ENCODE measurements at places on chromosomes 12 and 14.

- DNase-seq: no peak
Measured at GRCh38 chr14:84351646-84352045, 1178.3 kb upstream of the FLRT2 start.

DNA sequence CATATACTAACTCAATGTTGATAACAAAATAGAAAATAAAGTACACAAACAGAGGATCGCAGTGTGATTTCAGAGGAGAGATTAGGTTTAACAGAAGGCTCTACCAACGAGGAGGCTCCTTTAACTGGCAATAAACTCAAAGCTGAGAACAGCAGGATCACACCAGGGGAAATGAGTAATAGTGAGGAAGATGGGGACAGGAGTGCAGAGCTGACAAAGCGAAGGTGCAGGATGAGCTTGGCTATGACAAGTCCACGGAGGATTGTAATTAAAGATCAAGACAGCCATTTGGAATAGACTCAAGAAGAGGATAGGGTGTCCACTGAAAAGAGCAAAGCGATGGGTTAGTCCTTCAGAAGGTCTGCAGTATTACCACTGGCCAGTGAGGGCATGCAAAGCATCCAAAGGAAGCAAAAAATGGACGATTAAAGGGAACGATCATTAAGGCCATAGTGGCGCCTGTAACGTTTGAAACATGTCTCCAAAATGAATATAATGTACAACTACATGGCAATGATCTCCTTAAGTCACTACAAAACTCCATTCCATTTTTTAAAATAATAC is 85.3 kb downstream of the GRIN2B start:
- no peak for DNase-seq

GRCh38 chr12:132115500-132115899 is 28.6 kb downstream of the DDX51 start:
- DNase-seq: no peak

DNA sequence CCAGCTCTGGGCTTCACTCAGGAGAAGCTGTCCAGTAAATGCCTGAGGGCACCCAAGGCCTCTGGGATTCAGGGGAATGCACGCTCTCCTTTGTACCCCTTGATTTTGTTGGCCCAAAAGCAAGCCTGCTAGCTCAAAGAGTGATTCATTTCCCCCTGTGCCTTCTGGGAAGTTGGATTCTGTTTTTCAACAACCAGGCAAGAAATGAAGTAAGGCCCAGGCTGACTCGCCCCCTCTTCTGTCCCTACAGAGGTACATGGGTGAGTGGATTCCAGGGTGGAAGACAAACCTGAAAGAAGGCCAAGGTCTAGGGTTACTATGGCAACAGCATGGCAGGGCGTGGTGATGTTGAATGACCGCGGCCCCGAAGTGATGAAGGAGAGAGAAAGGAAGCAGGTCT is 9.3 kb upstream of the SERPINA5 start:
- DNase-seq: no peak

DNA sequence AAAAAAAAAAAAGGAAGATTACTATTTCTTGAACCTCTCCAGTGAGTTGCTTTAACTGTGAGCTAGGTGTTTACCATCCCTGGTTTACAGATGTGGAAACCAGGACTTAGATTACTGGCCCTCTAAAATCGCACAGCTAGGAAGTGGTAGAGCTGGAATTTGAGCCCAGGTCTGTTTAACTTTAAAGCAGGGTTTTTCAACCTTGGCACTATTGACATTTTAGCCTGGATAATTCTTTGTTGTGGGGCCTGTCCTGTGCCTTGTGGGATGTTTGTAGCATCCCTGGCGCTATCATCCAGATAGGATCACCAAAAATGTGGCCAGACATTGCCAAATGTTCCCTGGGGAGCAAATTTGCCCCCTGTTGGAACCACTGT is 28.5 kb upstream of the SMOC1 start:
- no peak for DNase-seq

GRCh38 chr12:43338848-43339526 is 213.0 kb downstream of the ADAMTS20 start:
- DNase-seq: no peak

DNA sequence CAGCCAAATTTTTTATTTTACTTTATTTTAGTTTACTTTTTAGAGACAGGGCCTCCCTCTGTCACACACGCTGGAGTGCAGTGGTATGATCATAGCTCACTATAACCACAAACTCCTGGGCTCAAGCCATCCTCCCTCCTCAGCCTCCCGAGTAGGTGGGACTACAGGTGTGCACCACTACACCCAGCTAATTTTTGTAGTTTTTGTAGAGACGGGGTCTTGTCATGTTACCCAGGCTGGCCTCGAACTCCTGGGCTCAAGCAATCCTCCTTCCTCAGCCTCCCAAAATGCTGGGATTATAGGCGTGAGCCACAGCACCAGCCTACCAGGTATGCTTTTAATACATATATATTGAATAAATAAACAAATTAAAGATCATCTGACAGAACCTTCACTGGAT is 32.7 kb upstream of the LTA4H start:
- no peak for DNase-seq

DNA sequence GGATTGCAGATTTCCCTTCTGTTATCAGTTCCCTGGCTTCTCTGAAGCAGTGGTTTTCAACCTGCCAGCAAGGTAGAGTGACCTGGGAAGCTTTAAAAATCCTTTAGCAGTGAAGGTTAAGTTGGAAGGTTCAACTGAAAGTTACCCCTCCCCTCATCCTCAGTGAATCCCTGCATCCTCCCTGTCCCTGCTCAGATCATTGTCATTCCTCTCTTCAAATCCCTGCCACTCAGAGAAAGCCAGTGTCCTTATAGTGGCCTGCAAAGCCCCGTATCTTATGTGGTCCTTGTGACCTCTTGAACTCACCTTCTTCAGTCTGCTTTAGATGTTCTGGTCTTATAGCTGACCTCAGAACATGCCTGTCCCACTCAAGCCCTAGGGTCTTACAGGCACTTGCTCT is 53.6 kb downstream of the PPM1A start:
- no peak for DNase-seq

DNA sequence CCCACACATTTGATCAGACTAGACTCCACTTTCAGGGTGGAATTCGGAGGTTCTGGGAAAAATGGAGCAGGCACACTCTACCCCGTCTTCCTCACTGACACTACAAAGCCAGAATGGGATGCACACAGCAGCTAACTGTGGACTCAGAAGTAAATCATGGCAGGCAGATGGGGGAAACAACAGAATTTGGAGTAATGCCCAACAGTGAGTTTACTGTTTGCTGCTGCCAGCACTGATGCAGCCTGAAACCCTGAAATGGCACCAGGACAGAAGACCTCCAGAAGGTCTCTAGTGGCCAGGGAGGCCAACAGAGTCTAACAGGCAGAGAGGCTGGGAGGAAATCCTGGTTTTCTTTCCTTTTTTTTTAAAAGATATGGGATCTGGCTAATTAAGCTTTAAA is 24.6 kb downstream of the KCTD10 start:
- no peak for DNase-seq

- no peak for DNase-seq
Measured at GRCh38 chr12:124929649-124930419, 15.4 kb upstream of the UBC start.
